Fibroblast of gingiva (primary cell): ENCODE measurements at places on chromosomes 11 and 22.

DNA sequence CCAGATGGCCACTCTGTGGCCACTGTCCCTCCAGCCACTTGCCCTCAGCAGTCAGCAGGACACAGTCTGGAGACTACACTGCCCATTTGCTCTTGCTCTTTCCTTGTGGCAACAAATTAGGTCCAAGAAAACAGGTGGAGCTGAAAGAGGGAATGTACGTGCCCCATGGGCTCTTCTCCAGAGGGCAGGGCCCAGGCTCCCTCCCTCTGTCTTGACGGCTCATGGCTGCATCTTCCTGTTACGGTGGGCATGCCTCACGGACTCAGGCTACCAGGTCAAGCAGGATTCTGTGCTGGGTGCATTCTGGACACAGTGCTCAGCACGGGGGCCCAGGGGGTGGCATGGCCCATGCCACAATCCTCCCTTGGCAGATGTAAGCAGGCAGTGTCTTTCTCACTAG is 71.3 kb downstream of the MED15 start:
- DNase-seq: no peak

DNA sequence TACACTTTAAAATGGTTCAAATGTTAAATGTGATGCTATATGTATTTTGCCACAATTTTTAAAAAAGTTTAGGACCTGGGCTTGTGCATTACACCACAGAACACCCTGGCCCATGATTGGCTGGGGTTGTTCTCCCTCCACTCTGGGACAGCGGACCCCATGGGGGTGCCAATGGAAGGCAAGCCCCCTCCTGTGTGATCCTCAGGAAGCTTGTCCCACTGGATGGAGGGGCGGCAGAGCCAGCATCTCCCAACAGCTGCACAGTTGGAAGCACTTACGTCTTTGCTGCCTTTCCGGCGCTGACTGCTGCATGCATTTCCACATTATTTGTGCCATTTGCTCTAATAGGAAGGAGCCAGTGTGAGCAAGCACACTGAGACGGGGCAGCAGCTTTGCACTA is 196.5 kb downstream of the SHANK2 start:
- DNase-seq: no peak

DNA sequence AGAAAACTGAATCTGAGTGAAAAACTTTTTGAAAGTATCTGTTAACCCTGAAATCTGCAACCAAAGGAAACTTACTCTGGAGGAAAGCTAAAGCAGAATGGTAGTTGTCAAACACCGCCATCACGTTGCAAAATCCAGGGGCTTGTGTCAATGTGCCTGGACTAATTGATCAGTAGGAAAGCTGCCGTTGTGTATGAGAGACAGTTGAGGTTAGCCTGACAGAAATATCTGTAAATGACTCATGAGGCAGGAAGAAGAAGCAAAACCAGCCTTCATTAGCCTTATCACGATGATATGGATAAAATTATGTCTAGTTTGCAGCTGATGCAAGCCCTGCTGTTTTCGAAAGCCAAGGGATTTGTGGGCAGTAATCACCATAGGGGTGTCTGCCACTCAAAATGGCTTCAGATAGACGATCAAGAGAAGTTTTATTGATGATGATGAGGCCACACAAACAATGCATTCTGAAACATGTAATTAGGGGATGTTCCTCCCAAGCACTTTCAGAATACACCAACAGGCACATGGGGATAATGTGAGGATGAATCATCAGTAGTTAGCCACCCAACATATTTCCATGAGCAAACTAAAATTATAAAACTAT is 8.9 kb downstream of the SCGB1A1 start:
- DNase-seq: peak; percentile 13

DNA sequence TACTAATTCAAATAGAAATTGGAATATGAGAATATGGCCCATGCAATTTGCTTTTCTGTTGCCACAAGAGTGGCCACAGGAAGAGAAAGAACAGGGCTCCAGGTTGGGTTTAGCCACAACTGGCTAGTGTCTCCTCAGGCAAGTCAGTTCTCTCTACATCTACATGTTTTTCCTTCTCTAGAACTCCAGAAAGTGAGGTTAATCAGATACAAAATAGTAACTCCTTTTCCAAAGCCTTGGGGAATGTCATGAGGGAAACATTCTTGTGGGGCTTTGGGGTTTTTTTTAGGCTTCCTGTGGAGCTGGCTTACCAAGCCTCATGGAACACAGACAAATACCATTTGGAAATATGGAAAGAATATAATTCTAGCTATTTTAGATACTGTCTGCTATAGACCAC is 161.6 kb downstream of the NAV2 start:
- DNase-seq: no peak

GRCh38 chr22:44638971-44639760 is 62.8 kb upstream of the PRR5 start:
- peak; percentile 87 for DNase-seq

- no peak for DNase-seq
Observed at GRCh38 chr11:126893796-126894195, 106.8 kb downstream of the KIRREL3 start.

DNA sequence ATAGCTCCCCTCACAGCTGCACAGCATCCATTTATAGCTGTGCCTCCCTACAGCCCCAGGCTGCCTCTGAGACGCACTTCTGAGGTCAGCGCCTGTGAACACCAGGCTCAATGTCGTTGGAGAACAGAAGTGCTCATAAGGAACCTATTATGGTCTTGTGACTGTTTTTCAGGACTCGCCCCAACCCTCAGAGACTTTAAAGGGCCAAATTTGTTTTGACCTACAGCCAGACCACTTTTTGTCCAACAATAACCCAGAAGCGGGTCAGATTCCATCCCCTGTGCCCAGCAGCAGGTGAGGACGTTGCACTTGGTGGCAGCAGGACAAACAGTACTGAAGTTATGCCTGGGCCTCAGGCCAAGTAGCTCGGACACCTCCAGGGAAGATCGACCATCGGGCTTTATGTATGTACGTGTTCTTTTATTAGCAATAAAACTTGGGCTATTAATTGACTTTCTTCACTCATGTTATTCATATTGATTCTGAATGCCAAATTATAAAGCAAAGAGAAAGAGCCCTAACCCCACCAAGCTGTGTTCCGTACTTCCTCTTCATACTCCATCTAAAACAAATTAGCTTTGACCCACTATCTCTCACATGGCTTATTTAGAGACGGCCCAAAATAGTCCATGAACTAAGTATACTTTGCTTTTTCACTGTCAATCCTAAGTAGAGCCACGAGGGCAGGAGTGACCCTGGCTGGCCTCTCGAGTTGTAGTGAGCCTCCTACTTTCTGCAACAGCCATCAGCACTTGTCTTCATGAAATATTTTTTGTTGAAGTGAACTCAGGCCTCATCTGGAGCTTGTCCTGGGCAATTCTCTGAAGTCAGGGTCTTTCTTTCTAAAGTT is 92.3 kb upstream of the PAX6 start:
- DNase-seq: no peak

DNA sequence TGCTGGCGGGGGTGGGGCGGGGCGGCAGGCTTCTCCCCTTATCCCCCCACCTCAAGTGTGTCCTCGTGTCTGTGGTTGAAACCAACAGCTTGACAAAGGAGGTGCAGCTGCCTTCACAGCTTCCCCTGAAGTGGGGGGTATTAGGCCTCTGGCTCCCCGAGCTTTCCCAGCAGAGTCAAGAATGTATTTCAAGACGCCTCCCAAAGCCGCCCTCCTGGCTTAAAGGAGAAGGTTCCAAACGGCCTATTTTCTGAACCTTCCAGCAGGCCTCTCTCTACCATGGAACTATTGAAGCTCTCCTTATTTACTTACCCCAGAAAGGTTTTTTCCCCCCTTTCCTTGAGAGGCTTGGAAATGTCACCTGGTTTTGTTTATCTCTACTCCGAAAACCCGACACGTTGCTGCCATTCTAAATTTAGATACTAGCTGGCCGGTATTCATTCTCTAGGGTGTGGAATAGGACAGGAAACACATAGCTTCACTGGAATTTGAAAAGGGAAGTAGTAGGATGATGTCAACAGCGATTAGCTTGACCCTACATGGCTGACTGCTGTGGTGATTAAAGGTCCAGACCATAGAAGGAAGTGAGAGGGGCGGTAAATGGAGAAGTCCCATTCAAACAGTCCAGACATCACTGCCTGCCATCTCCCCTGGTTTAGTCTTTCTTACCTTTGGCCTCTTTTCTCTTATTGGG is 671 bp upstream of the PICALM start:
- peak; percentile 90 for DNase-seq

- no peak for DNase-seq
Observed at GRCh38 chr11:1392111-1392510, 2.4 kb downstream of the BRSK2 start.

DNA sequence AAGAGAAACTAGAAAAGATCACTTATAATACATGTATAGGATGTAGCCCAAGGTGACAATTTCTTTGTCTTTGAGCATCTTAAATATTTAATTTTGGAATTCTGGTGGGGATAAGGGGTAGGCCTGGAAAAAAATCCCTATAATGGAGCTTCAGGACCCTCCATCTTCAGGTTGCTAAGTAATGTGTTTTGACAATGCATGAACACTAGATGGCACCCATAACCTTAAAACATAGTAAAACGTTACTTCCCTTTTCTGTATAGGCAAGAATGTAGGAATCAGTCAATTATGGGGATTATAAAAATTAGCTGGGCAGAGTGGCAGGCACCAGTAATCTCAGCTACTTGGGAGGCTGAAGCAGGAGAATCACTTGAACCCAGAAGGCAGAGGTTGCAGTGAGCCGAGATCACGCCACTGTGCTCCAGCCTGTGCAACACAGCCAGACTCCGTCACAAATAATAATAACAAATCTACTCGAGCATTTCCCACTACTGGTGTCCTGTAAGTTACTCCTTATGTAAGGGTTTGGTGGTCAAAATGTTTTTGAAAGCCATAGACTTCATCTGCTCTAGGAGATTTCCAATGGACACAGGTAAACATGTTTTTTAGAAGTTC is 541.9 kb upstream of the CCDC90B start:
- DNase-seq: peak; percentile 24

DNA sequence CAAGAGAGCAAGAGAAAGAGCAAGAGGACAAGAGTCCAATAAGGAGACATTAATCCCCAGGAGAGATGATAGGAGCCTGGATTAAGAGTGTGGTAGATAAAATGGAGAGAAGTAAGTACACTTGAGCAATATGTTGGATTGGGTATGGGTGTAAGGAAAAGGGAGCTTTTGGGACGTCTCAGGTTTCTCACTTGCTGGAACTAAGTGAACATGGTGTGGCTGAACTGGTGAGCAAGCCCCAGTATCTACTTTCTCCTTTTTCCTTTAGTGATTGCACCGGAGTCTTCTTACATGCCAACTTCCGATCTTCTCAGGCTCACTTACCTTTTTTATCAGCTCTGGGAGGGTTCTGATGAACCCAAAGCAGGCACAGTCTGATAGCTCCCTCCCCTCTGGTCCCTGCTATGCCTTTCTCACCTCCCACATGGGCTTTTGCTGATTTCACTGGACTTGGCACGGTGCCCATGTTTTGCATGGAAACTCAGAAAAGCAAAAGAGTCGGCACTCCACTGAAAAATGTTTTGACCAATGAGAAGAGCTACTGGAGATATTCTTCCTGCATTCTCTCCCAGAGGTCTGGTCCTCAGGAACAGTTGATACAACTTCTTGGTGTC is 14.5 kb upstream of the APLNR start:
- DNase-seq: peak; percentile 70

- no peak for DNase-seq
Observed at GRCh38 chr11:68329978-68330699, 17.7 kb downstream of the LRP5 start.

DNA sequence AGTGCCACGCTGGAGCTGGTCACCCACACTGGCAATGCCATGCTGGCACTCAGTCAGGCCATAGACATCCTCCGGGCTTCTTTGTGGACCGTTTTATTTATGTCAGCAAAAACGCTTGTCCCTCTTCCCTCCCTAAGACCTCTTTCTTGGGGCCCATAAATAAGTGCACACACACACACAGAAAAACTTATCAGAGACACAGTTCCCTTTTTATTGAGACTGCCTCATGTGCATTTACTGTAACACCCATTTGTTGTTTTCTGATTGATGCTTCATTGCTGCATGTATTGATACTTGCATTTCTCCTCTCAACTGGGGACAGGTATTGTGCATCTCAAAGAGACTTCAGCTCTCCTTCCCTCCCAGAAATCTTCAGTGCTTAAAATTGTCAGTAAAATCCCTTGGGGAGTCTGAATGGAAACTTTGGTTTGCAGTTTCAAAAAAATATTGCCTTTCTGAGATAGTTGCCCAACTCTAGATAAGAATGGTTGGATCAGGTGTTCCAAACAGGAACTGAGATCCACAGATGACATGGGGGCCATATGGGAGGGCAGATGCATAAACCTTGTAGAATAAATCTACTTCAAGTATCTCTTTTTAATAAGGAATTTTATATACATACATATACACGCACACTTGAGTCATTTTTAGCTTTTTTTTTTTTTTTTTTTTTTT is 50.9 kb downstream of the PPP2R1B start:
- DNase-seq: no peak

- no peak for DNase-seq
Observed at GRCh38 chr11:35255514-35255913, 116.5 kb downstream of the CD44 start.

DNA sequence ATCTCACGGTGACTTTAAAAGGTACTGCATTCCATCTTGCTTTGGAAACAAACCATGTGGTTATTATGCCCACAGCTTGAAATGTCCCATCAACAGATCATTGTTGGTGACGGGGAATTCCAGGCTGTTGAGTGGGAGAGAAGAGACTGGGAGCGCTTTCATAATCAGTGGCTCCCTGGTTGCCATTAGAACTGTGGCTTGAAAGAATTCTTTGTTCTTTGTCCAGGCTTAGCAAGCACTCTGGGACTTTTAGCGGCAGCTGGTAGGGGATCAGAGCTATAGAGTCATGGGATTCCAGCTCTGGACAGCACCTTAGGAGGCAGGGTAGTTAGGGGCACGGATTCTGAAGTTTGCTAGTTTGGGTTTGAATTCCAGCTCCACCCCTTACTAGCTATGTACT is 22.0 kb downstream of the MMP20 start:
- peak; percentile 31 for DNase-seq

DNA sequence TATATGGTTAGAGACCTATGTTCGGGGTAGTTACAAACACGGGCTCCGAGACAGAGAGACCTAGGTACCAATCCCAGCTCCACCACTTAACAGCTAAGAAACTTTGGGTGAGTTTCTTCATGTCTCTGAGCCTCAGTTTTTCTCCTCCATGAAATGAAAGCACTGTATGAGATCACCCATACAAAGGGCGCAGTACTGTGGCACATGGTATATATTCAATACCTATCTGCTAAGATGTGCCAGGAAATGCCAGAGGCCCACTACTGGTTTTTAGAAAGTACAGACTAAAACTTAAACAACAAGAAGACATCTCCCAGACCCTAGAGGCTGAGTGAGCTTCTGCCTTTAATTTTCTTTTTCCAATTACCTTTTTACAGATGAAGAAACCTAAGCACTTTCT is 69.5 kb downstream of the SLC1A2 start:
- DNase-seq: no peak
